Amniotic stem cell (primary cell): ENCODE measurements at places on chromosomes 13 and 19.

- DNase-seq = no peak
Observed at GRCh38 chr13:88461272-88462009, 790.3 kb downstream of the SLITRK5 start.

- no peak for DNase-seq
Observed at GRCh38 chr19:43584484-43584883, 8.9 kb downstream of the PINLYP start.

DNA sequence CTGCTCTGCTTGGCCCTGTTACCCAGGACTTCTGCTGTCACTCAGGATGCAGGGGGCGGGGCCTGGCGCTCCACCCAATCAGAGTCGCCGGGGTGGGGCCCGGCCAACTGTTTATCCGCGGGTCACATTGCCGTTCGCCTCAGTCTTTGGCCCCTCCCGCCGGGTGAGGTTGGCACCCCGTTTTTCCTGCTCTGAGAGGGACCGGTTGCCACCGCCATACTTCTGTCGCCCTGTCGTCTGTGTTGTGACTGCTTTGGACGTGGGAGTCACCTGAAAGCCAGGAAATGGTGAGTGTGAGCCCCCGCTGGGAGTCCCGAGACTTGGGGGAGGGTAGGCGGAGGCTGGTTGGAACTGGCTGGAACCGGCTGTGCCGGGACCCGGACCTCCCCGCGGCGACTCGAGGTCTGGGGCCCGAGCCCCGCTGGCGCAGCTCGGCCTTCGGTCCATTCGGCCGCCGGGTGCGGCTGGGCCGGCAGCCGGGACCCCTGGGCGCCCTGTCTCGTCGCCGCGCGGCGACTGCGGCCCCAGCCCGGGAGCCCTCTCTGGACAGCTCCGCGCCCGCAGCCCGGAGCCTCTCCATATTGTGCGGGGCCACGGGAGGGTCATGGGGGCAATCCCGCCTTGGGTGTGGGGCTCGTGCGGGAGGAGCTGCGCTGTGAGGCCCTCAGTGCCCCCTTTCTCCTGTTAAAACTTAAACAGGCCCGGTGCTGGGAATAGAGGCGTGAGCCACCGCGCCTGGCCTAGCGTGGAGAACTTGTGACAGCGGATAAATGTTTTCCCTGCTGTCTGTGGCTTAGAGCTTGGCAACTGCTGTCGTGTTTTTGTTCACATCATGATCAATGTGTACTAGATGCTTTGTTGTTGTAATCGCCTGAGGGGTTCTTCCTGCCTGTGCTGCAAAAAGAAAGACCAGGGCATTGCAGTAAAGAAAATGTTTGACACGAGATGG lies at the start of gene ZNF844:
ZNF844 (plus strand) TSS at position 142 of the 949 bp plus-strand sequence; CDS start at position 285, 143 bp downstream.
- peak; percentile 47 for DNase-seq

DNA sequence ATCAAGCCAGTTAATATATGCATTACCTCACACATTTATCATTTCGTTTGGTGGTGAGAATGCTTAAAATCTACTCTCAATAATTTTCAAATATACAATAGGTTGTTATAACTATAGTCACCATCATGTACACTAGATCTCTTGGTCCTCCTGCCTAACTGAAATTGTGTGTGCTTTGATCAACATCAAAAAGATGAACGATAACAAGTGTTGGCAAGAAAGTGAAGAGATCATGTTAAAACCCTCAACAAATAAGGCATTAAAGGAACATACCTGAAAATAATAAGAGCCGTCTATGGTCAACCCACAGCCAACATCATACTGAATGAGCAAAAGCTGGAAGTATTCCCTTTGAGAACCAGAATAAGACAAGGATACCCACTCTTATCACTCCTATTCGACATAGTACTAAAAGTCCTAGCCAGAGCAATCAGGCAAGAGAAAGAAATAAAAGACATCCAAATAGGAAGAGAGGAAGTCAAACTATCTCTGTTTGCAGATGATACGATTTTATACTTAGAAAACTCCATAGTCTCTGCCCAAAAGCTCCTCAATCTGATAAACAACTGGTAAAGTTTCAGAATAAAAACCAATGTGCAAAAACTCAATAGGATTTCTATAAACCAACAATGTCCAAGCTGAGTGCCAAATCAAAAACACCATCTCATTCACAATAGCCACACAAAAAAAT lies 27.9 kb upstream of the OR10H1 start:
- no peak for DNase-seq

DNA sequence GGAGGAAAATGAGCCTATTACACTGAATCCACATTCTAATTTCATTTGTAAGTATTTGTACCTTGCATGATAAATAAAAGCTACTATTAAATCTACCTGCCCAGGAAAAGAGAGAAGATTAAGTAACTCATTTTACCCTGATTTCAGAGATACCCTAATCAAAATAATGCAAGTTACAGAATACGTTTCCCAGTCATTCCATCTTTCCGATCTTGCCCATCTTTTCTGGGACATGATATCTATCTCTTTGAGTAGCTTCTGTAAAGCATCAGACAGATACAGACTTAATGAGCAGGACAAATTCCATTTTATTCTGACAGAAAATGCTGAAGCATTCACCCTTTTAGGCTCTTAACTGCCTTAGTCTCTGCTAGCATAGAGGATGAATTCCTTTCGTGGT lies 56.6 kb downstream of the SPRY2 start:
- DNase-seq = no peak

- no peak for DNase-seq
Observed at GRCh38 chr19:29121684-29122083, 91.3 kb downstream of the UQCRFS1 start.

- DNase-seq = no peak
Observed at GRCh38 chr13:36445891-36446351, 13.6 kb downstream of the CCNA1 start.
